ENCODE measurements at places on chromosomes 3 and 15.

DNA sequence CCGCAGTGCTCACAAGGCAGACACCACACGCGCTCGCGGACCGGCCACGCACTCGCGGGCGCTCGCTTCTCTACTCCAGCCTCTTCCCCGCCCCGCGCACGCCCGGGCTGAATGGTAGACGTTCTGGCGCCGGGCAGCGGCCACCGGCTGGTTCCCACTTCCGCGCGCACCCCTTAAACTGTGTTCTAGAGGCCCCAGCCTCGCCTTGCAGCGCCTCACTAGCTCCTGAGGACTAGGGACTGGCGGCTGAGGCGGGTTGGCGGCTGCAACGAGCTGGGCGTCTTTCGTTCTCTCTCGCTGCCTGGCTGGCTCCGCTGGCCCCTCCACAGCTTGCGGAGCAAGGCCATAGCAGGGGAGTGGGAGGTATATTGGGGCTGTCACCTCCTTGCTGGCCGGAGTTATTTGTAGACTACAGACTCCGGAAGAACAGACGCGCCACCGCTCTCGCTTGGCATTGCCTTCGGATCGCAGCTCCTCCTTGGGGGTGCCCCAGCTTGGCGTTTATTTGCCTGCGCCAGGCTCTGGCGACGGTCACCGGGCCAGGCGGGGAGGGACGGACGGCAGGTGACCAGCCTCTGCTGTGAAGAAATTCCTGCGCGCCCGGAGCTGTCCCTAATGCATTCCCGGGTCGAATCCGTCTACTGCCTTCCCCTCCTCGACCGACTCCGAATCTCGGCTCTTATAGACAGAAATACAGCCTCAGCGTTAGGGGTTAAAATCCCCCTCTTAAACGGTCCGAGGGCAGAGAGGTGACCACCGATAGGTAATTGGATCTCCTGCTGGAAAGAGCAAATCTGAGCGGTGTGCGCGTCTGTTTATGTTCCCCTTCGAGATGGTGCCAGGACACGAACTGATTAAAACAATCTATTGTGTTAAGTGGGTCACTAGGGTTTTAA is 1.3 kb downstream of the GREM1 start:
- DNase-seq: peak; percentile 13

GRCh38 chr3:177934001-177934891 is 602.0 kb upstream of the KCNMB2 start:
- DNase-seq: no peak

DNA sequence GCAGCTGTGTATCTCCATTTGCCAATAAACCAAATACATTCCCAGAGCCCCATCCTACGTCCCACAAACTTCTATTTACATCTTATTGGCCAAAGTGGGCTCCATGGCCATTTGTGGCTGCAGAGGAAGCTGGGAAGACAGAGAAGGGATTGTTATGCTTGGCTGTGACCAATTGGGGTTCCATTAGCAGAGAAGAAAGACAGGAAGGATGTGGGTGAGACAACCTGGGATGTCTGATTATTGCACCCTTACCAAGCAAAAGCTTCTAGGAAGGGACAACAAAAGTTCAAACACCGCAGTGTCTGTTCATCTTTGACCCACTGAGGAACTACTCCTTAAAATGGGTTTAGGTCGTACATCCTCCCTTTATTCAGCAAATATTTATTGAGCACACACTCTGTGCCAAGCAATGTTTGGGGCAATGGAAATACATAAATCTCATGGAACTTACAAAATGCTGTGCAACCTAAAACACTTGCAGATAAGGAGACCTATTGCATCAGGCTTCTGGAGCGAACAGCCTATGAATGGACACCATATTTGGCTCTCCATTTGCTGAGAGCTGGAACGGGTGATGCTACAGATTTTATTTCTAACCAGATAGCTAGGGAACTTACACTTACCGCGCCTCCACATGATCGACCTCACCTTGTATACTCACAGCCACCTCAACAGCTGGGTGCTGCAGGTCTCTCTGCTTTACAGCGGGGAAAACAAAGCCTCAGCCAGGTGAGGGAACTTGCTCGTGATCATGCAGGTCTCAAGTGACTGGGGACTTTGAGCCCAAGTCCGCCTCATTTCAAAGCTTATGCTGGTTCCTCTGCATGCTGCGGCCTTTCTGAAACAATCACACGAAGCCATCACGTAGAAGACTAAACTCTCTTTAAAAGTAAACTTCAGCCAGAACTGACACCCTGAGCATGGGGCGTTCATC is 21.4 kb upstream of the NR2E3 start:
- no peak for DNase-seq

- no peak for DNase-seq
These were observed 468.0 kb upstream of the TBL1XR1 start for GRCh38 chr3:177665122-177665808.

GRCh38 chr15:76401285-76401684 is 64.7 kb downstream of the ISL2 start:
- peak; percentile 11 for DNase-seq

DNA sequence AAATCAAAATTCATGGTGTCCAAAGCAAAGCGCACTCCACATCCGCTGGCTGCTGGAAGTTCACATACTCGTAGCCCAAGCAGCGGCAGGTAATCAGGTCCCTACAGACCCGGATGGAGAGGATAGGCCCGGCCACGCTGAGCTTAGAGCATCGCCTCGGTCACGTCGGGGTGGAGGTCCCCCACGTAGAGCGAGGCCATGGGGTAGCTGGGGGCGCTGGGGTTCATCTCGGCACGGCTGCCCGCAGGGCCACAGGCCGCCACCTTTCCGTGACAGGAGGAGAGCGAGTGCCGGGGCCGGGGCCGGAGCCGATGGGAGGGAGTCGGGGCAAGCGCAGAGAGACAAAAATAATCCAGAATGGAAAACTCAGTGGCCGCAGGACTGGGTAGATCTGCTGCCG is 16.1 kb upstream of the STRIT1 start:
- DNase-seq: no peak

All from mammary epithelial cell (primary cell).